Psoas muscle (tissue), 8 donors: ENCODE measurements at places on chromosomes 3 and 15. TPM values are rescaled to one million over a fixed set of nuclear protein-coding genes. Genes with fewer than 3 reads are reported as not detected.

DNA sequence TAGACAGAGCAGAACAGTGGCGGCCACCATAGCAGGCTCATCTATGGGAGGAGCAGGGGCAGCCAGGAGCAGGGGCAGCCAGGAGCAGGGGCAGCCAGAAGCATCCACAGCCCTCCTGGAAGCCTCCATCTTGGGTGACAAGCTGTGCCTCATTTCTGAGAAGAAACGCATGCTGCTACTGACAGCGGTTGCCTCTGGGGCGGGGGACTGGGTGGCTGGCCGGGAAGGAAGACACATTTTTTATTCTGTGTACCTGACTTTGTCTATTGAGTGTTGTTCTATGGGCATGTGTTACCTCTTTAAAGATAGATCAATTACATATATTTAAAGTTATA, 71.5 kb upstream of the KLF13 start:
- H3K36me3 ChIP-seq: no peaks in the 10 kb centered on the region
- no peak overlapping the region for H3K4me3 ChIP-seq
- no peak for DNase-seq
- H3K27me3 ChIP-seq: no peaks in the 10 kb centered on the region

DNA sequence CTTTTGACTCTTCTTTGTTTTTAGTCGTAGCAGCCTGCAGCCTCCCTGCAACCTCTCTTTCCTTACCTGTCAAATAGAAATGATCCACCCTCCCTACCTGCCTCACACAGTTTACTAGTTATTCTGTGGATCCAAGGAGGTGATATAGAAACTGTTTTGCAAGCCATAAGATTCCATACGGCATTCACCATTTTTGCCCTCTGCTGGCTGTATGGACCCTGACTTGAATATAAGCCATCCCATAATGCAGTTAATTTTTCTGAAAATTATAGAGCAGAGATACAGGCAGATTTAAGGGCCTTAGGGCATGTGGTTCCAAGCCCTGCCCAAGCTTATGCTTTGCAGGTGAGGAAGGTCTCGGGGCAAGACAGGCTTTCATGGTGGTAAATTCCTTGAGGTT, 63.8 kb downstream of the CPN2 start:
- no peak overlapping the region for H3K4me3 ChIP-seq
- no peak for DNase-seq
- H3K27ac ChIP-seq: no peak overlapping the region
- no peaks in the 10 kb centered on the region for H3K27me3 ChIP-seq
- no peaks in the 10 kb centered on the region for H3K36me3 ChIP-seq

DNA sequence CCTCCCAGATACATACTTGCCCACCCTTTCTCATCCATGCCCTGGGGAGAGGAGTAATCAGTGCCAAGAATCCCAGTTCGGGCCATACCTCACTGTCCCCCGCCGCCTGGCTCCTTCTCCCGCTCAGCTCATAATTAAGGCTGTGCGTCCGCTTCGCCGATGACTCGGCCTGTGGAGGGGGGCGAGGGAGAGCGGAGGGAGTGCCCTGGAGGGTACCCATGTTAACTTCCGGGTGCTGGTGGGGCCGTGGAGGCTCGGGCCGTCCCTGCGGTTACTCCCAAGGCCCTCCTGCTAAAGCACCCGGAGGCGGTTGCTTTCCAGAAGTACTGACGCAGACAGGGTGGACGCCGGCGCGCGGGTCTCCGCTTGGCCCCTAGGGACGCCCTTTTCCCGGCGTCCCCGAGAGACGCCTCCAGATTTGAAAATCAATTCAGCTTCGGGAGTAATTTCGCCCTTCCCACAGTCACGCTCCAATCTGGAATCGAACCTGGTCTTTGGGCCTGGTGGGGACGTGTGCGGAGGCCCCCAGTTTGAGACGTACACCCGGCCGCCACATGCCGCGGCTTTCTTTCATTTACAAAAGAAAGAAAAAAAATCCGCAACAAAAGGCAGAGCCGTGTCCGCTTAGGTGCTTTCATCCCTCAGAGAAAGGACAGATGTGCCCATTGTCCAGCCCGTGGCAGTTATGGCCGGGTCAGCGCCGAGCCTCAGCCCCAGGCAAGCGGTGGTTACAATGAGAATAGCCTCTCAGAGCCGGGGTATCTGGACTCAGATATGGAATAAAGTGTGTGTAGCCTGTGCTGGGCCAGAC, 1.0 kb upstream of the ONECUT1 start:
- H3K36me3 ChIP-seq: no peaks in the 10 kb centered on the region
- peaks cover 7% of the 10 kb centered on the region for H3K27me3 ChIP-seq
- peaks cover 16% of the 10 kb centered on the region for H3K4me1 ChIP-seq
- H3K27ac ChIP-seq: no peak overlapping the region
- DNase-seq: no peak

DNA sequence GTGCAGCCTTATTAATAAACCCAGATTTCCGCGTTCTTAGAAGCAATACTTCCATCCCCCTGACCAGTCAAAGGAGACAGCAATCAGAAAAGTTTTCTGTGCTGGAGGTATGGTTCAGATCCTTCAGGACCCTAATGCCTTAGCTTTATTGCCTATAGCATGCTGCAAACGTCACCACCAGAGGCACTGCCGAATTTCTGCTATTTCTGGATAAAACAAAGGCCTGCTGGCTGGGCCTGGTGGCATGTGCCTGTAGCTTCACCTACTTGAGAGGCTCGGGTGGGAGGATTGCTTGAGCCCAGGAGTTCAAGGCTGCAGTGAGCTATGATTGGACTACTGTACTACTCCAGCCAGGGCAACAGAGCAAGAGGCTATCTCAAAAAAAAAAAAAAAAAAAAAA, 407.2 kb downstream of the FOXP1 start:
- no peaks in the 10 kb centered on the region for H3K27me3 ChIP-seq
- H3K4me1 ChIP-seq: peaks cover 5% of the 10 kb centered on the region
- no peak overlapping the region for H3K27ac ChIP-seq
- DNase-seq: no peak
- H3K36me3 ChIP-seq: no peaks in the 10 kb centered on the region
- H3K4me3 ChIP-seq: no peak overlapping the region

DNA sequence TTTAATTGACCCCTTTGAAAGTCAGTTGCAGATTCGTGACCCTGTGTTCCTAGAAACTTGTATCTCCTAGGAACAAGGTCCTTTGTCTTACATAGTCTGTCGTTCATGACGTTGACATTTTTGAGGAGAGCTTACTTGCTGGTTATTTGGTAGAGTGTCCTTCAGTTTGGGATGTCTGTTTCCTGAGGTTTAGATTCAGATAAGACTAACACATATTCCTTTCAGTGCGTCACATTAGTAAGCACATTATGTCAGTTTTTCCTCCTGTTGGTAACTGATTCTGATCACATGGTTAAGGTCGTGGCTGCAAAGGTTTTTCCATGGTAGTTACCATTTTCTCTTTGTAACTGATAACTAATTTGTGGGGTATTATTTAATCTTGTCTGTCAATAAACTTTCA, 80.8 kb downstream of the PCCB start:
- H3K36me3 ChIP-seq: peaks cover 2% of the 10 kb centered on the region
- no peak overlapping the region for H3K27ac ChIP-seq
- no peak overlapping the region for H3K4me3 ChIP-seq
- H3K4me1 ChIP-seq: no peaks in the 10 kb centered on the region

The SCG5 gene
- 0.52 TPM for polyA plus RNA-seq

The FAM3D gene
- 0.05 TPM for polyA plus RNA-seq
